Osteocyte (in vitro differentiated cells): ENCODE measurements at places on chromosomes 3 and 15. TPM values are rescaled to one million over a fixed set of nuclear protein-coding genes. Genes with fewer than 3 reads are reported as not detected.

- H3K4me3 ChIP-seq: no peak overlapping the region
- no peaks in the 10 kb centered on the region for H3K4me1 ChIP-seq
- no peaks in the 10 kb centered on the region for H3K27me3 ChIP-seq
- no peak overlapping the region for H3K27ac ChIP-seq
- H3K36me3 ChIP-seq: no peaks in the 10 kb centered on the region
Measured at GRCh38 chr3:264394-265156, 68.0 kb downstream of the CHL1 start.

DNA sequence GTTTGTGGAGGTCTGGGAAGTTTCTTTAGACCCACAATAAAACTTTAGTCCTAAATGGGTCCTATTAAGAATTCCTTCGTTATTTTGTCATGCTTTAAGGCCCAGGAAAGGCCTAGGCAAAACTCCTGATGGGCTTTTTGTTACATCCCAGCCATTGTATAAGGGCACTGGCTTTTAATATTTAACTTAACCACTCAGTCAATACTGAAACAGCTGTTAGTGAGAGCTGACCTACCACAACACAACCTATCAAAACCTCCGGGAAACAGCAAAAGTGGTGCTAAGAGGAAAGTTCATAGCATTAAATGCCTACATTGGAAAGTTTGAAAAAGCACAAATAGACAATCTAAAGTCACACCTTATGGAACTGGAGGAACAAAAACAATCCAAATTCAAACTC is 39.6 kb downstream of the ALCAM start:
- peaks cover 9% of the 10 kb centered on the region for H3K4me1 ChIP-seq
- no peak overlapping the region for H3K4me3 ChIP-seq
- DNase-seq: no peak
- H3K36me3 ChIP-seq: peaks cover 28% of the 10 kb centered on the region
- no peak overlapping the region for H3K27ac ChIP-seq

Gene TRH
- total RNA-seq: not detected in 2 replicates

DNA sequence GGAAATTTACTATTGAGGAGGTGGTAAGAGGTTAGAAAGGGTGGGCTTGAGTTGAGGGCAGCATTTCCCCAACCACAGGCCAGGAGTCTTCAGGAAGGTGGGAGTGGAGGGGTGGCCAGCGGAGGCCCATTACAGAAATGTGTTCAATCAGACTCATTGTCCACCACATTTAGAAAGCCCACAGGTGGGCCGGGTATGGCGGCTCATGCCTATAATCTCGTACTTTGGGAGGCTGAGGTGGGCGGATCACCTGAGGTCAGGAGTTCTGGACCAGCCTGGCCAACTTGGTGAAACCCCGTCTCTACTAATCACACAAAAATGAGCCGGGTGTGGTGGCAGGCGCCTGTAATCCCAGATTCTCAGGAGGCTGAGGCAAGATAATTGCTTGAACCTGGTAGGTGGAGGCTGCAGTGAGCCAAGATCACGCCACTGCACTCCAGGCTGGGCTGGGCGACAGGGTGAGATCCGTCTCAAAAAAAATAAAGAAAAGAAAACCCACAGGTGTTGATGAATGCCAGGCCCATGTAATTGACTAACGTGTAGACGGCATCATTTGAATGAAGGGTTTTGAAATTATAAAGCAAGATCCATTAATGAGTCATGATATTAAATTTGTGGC is 12.2 kb upstream of the SYNM start:
- H3K4me3 ChIP-seq: no peak overlapping the region
- peaks cover 3% of the 10 kb centered on the region for H3K4me1 ChIP-seq
- peaks cover 11% of the 10 kb centered on the region for H3K27me3 ChIP-seq
- DNase-seq: no peak

Gene UBA3
- total RNA-seq: 75.0 and 78.9 TPM in 2 replicates

GRCh38 chr3:150567328-150567727 is 20.7 kb downstream of the EIF2A start:
- no peak for DNase-seq
- no peak overlapping the region for H3K27ac ChIP-seq
- H3K36me3 ChIP-seq: peaks cover 51% of the 10 kb centered on the region
- peaks cover 5% of the 10 kb centered on the region for H3K4me1 ChIP-seq

Gene EPHA6
- 0.18 and 0.51 TPM in 2 replicates for total RNA-seq

Gene IMPG2
- total RNA-seq: 0.60 and 0.73 TPM in 2 replicates

- H3K4me3 ChIP-seq: peak overlapping the region; percentile 72
- no peaks in the 10 kb centered on the region for H3K27me3 ChIP-seq
Measured at GRCh38 chr3:128074851-128075521, 22.7 kb downstream of the SEC61A1 start.

Gene GALNT15
- 0.56 and 1.2 TPM in 2 replicates for total RNA-seq

Gene CSTA
- total RNA-seq: not detected in 2 replicates

DNA sequence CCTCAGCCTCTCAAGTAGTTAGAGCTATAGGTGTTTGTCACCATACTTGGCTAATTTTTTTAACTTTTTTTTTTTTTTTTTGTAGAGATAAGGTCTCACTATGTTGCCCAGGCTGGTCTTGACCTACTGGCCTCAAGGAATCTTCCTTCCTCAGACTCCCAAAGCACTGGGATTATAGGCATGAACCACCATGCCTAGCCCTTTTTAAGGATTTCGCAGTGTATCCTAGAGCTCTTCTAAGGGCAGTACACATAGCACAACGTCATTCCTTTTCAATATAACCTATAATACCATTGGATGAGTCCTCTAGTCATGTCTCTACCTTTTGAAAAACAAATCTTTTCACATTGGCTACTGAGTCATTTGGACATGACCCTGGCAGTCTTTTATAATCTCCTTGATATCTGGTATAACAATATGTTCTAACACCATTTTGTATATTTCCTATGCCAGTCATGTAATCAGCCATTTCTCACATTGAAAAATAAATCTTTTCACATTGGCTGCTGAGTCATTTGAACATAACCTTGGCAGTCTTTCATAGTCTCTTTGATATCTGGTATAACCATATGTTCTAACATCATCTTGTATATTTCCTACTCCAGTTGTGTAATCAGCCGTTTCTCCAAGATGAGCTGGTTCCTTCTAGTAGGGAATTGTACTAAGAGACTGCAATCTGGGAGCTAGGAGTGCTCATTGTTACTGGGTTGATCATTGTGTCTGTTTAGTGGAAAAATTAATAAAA is 944.7 kb downstream of the MCTP2 start:
- H3K27ac ChIP-seq: no peak overlapping the region
- H3K4me3 ChIP-seq: no peak overlapping the region
- H3K4me1 ChIP-seq: peaks cover 14% of the 10 kb centered on the region

Gene STRIT1
- total RNA-seq: not detected in 2 replicates

GRCh38 chr3:194572944-194573491 is 60.2 kb downstream of the TMEM44 start:
- DNase-seq: no peak
- no peaks in the 10 kb centered on the region for H3K27me3 ChIP-seq
- peaks cover 41% of the 10 kb centered on the region for H3K4me1 ChIP-seq
- no peaks in the 10 kb centered on the region for H3K36me3 ChIP-seq
- peak overlapping the region; percentile 85 for H3K27ac ChIP-seq
- no peak overlapping the region for H3K4me3 ChIP-seq

Gene ZNF710
- total RNA-seq: 16.3 and 24.2 TPM in 2 replicates

Gene KLHL25
- total RNA-seq: 3.6 and 3.9 TPM in 2 replicates

DNA sequence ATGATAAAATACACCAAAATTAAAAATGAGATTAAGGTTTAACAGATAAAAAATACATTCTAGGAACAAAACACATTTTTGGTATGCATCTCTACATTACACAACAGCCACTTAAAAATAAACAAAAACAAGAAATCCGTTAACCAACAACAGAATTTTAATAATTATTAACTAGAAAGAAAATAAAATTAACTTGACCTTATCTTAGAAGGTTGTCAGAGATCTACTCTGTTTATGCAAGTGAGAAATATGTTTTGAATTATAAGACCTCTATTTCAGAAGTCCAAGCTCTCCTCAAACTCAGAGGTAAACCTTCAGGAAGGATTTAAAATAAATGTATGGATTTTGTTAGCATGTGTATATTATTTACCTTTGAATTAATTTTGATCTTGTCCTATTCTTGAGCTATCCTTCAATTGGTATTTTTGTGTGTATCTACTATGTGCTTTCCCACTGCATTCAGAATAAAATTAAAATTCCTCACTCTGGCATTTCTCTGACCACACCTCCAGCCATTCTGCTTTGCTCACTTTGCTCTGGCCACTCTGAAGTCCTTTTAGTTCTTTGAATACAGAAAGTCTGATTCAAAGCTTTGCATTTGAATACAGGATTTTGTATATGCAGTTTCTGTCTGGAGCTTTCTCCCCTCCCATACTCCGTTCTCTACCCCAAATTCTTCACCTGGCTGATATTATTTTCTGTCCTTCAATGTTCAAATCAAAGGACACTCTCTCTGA is 352.0 kb downstream of the ZBTB20 start:
- no peaks in the 10 kb centered on the region for H3K36me3 ChIP-seq
- H3K27me3 ChIP-seq: no peaks in the 10 kb centered on the region
- no peak for DNase-seq
- no peak overlapping the region for H3K27ac ChIP-seq
- peaks cover 4% of the 10 kb centered on the region for H3K4me1 ChIP-seq
- H3K4me3 ChIP-seq: no peak overlapping the region

DNA sequence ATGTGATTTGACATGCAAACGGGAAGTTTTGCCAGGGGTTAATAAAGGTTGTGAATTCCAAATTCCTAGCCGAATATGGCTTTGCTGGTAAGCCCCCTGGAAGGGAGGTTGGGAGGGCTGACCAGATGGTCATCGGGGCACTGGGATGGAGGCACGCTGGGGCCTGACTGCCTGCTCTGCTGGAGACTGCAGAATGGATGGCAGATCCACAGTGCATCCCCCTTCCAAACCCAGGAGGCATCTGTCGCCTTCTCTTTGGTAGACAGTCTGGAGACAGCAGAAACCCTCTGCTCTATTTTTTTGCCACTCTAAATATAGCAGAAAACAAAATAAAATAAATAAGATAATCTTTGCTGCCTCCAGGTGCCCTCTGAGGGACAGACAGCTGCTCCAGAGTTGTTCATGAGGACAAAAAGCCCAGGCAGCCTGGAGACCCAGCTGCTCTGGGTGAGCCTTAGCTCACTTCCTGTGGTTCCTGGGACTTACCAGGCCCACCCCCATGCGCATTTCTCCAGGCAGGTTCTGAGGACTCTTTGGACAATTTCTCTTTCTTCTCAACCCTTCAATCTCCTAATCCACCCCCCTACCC is 6.1 kb upstream of the SPTBN5 start:
- H3K27ac ChIP-seq: no peak overlapping the region
- no peaks in the 10 kb centered on the region for H3K27me3 ChIP-seq
- H3K4me3 ChIP-seq: no peak overlapping the region
- H3K36me3 ChIP-seq: peaks cover 9% of the 10 kb centered on the region
- DNase-seq: no peak

Gene GOLGA8B
- 59.7 and 69.6 TPM in 2 replicates for total RNA-seq

GRCh38 chr3:112046599-112046998 is 12.1 kb downstream of the TMPRSS7 start:
- H3K27me3 ChIP-seq: no peaks in the 10 kb centered on the region
- DNase-seq: no peak
- H3K4me1 ChIP-seq: no peaks in the 10 kb centered on the region
- H3K36me3 ChIP-seq: no peaks in the 10 kb centered on the region
- H3K4me3 ChIP-seq: no peak overlapping the region
- H3K27ac ChIP-seq: no peak overlapping the region

Gene USP4
- 42.9 and 44.3 TPM in 2 replicates for total RNA-seq

Gene AMIGO3
- not detected in 2 replicates for total RNA-seq

GRCh38 chr3:153313302-153313965 is 151.4 kb downstream of the RAP2B start:
- H3K27me3 ChIP-seq: no peaks in the 10 kb centered on the region
- H3K36me3 ChIP-seq: peaks cover 3% of the 10 kb centered on the region
- peak overlapping the region; percentile 24 for H3K27ac ChIP-seq
- no peak overlapping the region for H3K4me3 ChIP-seq

GRCh38 chr3:57078344-57078634 is 17.8 kb downstream of the SPATA12 start:
- peaks cover 20% of the 10 kb centered on the region for H3K27me3 ChIP-seq
- no peak for DNase-seq
- H3K36me3 ChIP-seq: no peaks in the 10 kb centered on the region
- no peak overlapping the region for H3K27ac ChIP-seq

DNA sequence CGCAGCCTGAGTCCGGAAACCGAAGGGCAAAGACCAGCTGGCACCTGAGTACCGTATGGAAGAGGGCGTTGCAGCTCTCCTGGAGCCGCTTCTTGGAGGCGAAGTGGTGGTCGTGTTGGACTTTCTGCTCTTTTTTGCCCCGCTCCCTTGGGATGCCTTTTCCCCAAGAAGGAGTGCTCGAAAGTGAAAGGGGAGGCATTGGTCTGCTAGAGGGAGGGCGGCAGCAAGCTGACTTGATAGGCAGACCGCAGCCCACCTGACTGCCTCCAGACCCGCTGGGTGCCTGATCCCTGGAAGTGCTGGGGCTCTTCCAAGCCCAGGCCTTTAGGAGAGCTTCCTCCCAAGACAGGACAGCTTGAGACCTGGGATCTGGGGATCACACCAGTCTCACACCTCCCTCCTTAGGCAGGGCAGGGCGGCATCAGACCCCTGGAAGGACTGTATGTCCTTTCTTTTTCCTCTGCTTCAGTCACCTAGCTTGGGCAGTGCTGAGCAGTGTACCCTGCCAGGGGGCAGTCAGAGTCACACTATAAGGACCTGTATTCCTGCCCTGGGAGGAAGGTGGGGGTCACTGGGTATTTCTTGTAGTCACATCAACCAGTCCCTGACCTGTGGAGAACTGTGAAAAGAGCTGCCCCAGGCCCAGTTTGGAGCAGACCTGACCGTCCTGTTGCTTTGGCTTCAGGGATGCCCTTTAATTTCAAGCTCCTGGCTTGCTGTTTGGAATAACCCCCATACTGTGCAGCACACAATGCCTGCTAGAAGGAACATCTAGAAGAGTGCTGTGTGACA is 2.1 kb downstream of the ACVR2B start:
- no peaks in the 10 kb centered on the region for H3K36me3 ChIP-seq
- no peak overlapping the region for H3K27ac ChIP-seq
- peak; percentile 59 for DNase-seq
- H3K4me1 ChIP-seq: peaks cover 32% of the 10 kb centered on the region
- H3K27me3 ChIP-seq: no peaks in the 10 kb centered on the region

- H3K4me1 ChIP-seq: peaks cover 53% of the 10 kb centered on the region
- no peak for DNase-seq
- no peaks in the 10 kb centered on the region for H3K36me3 ChIP-seq
- no peaks in the 10 kb centered on the region for H3K27me3 ChIP-seq
- H3K4me3 ChIP-seq: no peak overlapping the region
Measured at GRCh38 chr3:177816667-177817208, 619.5 kb upstream of the TBL1XR1 start.

GRCh38 chr15:61729646-61730045 is 330.6 kb downstream of the VPS13C start:
- no peaks in the 10 kb centered on the region for H3K36me3 ChIP-seq
- no peaks in the 10 kb centered on the region for H3K4me1 ChIP-seq
- H3K27me3 ChIP-seq: peaks cover 7% of the 10 kb centered on the region
- no peak overlapping the region for H3K4me3 ChIP-seq
- H3K27ac ChIP-seq: no peak overlapping the region
- DNase-seq: no peak

GRCh38 chr3:63624941-63625560 is 27.4 kb upstream of the SNTN start:
- no peak for DNase-seq
- no peaks in the 10 kb centered on the region for H3K36me3 ChIP-seq
- H3K27me3 ChIP-seq: peaks cover 3% of the 10 kb centered on the region

GRCh38 chr3:30598668-30599545 is 7.5 kb upstream of the TGFBR2 start:
- H3K27ac ChIP-seq: no peak overlapping the region
- no peak for DNase-seq
- H3K4me3 ChIP-seq: no peak overlapping the region

GRCh38 chr3:41137686-41138111 is 61.6 kb upstream of the CTNNB1 start:
- no peak overlapping the region for H3K4me3 ChIP-seq
- H3K27me3 ChIP-seq: peaks cover 6% of the 10 kb centered on the region
- H3K4me1 ChIP-seq: no peaks in the 10 kb centered on the region
- no peak for DNase-seq

Gene KLHL6
- not detected in 2 replicates for total RNA-seq
